Thyroid gland (tissue), 4 donors: ENCODE measurements at places on chromosomes 1 and 21. TPM values are rescaled to one million over a fixed set of nuclear protein-coding genes. Genes with fewer than 3 reads are reported as not detected.

DNA sequence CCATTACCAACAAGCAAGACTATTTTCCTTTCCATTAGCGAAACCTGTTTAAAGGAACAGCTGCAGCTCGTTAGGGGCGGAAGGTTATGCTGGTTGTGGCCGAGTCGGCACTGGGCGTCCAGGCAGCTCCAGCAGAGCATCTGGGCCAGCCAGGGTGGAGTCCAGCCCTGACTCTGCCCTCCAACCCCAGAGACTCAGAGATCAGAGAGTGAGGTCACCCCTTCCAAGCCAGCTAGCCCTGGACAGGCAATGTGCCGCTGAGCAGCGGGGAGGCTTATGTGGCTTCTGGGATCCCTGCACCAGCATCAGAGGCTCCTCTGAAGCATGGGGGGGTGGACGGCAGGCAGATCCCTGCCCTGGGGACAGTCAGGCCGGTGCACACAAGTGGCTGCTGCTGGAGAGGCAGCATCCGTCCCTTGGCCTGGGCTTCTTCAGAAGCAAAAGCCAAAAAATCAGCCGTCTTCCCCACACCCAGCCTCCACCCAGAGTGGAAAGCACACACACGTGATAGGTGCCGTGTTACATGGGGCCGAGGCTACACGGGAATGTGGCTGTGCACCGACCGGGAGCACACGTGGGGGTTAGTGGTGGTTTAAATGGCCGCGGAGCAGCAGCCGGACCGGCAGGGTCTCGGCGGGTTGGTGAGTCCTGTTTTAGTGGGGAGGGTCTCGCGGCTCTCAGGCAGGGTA lies 30.1 kb downstream of the SLC66A1 start:
- DNase-seq: no peak

DNA sequence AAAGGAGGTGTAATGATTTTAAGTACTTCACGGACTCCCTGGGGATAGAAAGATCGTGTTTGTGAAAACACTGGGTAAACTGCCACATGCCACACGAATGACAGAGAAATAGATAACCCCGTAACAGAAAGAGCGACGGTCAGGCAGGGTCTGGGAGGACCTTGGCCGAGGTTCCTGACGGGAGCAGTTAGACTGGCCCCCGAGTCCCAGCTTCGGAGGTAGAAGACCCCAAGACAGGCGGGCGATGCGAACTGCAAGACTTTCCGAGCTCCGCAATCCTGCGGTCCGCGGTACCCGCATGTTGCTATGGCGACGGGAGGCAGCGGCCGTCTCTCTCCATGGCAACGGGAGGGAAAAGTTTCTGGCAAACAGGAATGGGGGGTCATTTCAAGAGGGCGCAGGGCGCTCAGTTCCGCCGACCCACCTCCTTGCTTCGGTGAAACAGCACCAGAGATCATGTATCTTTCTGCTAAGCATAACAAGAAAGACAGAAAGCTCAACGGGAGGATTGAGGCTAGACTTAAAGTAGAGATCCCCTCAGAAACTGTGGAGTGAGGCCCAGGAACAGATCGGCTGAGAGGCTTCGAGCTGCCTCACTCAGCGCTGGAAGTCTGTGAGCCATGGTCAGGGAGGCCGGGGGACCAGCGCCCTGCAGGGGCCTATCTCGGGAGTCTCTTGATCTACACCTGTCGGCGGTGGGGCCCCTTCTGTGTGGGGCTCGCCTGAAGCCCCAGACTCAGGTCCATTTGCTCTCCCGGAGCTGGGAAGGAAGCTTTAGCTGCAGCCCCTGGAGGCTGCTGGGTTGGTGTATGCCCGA lies 685 bp upstream of the SYT6 start:
- no peak for DNase-seq

- no peak for DNase-seq
Measured at GRCh38 chr1:185073725-185074124, 28.4 kb downstream of the RNF2 start.

GRCh38 chr21:43634618-43635017 lies 24.7 kb downstream of the HSF2BP start:
- no peak for DNase-seq

DNA sequence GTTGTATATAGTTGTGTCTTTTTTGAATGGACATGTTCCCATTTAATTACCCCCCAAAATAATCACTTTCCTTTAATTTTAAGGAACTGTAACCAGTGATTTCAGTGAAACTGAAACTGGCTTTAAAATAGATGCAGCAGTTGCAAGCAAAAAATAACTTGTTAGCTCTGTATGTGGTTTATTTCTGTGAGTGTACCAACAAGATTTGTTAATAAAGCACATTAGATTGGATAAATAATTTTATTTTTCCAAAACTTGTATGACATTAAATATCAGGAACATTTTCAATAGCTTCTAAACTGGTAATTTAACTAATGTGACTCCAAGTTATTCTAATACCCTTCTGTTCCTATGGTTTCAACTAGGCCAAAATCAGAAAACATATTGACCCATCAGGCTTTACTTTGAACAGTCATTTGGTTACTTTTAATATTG lies 184.3 kb upstream of the CACYBP start:
- DNase-seq: no peak

DNA sequence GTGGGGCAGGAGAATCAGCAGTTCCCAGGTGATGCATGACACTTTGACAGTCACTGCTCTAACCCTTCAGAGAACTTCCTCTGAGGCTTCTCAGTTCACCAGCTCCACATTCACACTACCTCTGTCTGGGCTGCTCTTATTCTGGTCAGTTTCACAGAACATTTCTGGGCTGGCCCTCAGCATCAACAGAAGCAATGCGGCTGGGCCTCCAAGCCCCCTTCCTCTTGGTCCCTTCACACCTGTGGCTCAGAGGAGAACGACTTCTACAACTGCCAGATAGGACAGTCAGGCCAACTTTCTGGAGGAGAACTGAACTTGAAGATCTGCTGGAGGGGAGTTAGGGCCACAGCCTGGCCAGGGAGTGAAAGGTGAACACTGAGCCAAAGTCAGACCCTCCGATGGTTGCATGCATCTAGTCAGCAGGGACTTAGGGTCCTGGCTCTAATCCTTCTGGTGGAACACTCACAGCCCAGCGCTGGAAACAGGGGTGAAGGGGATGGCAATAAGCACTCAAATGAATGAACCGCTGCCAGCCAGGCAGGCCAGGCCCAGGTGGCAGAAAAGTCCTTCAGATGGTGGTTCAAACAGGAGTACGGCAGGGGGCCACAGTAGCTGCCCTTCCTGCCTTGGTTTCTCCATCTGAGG lies 274.1 kb downstream of the FOXD2 start:
- DNase-seq: no peak

GRCh38 chr1:16374266-16374665 lies 7.2 kb downstream of the SZRD1 start:
- DNase-seq: no peak

DNA sequence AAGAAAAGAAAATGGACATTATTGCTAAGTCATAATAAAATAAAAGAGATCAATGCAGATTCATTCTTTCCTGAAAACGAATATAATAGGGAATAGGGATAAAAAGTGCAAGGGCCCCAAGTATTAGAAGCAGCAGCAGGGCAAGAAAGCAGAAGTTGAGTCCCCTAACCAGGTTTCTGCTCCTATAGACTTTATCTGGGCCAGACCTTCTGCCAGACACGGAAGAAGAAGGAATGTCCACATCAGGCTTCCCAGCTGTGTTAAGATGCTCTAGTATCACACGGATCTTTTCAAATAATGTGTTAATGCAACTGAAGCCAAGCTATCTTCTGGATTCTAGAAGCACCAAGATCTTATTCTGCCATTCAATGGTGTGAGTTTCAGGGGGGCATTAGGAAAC lies 26.9 kb downstream of the CD244 start:
- DNase-seq: no peak

DNA sequence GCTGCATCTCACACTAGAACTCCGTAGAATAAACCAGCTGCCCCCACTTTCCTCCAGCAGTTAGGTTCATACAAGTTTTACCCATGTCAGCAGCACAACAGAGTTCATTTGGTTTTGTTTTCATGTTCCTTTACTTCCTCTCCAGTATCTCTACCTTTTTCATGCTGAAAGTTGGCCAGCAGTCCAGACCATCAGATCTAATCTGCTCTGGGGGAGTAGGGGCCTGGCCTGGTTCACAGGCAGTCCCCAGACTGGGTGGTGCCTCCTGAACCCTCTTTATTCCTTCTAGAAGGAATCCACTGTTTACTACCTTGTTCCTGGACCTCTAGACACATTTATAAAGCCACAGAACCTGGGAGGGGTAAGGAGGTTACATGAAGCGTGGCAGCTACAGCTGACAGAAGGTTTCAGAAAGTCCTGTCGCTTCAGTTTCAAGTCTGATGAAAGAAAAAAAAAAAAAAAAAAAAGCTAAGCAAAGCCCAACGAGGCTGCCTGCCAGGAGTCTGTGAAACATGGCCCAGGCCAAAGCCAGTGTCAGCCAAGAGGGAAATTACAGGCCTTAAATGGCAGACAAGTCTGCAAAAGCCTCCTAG lies 184.6 kb upstream of the JUN start:
- peak; percentile 91 for DNase-seq

- DNase-seq: no peak
Measured at GRCh38 chr1:178266619-178267066, 172.7 kb downstream of the RASAL2 start.

DNA sequence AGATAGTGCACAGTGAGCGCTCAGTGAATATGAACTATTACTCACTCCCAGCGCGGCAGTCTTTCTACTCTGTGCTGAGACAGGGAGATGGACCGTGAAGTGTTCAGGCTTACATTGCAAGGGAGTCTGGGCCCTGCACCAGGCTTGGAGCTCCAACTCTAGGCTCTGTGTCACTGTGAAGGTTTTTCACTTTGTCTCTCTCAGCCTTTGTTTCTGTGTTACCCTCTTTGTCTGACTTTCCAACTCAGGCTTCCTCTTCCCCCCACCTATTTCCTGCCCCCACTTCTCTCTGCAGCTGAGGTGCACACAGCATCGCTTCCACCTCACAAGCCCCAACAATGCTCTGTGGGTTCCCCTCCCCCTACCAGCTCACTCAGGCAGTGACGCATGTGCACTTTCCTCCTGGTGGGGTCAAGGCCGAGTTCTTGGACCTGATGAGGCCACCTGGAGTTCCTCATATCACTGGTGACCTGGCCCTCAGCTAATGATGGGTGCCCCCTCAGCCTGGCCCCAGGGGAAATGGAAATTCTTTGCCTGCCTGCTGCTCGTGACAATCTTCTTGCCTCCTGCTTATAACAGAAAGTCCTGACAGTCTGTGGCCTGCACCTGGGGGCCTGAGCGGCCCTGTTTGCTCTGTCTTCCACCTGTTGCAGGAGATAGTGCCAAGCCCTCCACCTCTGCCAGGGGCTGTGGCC lies 1.1 kb upstream of the LCK start:
- peak; percentile 41 for DNase-seq

DNA sequence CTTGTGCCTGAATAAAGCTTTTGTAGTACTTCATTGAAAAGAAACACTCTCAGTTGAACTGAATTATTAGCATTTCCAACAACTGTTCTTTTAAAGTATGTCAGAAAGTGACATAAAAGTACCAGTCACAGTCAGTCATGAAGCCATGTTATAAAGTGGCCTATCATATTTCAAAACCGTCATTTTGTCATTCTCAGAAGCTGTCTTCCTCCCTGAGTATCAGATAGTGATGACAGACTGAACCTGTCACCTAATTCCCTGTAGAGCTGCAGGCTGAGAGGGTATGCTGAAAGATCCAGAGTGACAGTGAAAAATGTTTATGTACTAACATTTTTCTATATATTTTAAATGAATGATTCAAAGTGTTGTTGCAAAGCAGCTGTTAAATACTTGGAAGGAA lies 1121.7 kb upstream of the PRMT6 start:
- no peak for DNase-seq

GRCh38 chr21:28235169-28235895 lies 757.3 kb downstream of the LTN1 start:
- DNase-seq: no peak

- DNase-seq: no peak
Measured at GRCh38 chr21:36347962-36348328, 27.9 kb downstream of the MORC3 start.

DNA sequence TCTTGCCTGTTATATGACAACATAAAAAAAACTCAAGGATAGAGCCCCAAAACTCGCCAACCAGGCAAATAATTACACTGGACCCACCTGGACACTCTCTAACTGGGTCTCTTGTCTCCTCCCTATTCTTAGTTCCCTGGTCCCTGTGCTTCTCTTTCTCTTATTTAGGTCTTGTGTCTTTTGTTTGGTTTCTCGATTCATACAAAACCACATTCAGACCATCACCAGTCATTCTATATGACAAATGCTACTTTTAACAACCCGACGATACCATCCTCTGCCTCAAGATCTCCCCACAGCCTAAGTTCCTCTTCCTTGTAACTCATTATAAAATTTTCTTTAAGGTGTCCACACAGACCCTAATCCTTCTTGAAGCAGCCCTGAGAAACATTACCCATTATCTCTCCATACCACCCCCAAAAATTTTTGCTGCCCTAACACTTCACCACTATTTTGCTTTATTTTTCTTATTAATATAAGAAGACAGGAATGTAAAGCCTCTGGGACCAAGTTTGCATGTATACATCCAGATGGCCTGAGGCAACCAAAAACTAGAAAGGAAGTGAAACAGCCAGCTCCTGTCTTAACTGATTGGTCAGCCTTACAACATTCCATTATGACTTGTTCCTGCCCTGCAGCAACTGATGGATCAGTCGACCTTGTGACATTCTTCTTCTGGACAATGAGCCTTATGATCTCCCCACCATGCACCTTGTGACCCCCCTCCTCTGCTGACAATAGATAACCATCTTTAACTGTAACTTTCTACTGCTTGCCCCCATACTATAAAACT lies 638.2 kb downstream of the AMY1C start:
- DNase-seq: no peak

- DNase-seq: no peak
Measured at GRCh38 chr21:14480411-14481031, 65.6 kb downstream of the SAMSN1 start.

DNA sequence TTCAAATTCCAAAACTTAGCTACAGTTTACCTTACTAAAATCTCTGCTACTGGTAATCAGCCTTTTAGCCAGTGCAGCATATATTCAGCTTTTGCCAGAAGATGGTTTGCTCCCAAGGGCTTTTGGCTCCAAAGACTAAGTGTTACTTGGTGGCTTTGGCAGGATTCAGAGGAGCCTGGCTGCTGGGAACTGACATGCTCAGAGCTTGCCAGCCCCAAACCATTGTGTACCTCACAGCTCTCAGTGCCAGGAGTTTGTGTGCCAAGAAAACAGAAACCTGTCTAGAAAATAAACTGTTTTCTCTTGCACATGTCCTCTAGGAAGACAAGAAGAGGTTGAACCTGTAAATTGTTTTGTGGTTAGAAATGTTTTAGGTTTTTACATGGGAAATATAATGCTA lies 315.9 kb downstream of the ST6GALNAC3 start:
- peak; percentile 66 for DNase-seq

- peak; percentile 87 for DNase-seq
Measured at GRCh38 chr1:21368515-21369289, 71.2 kb upstream of the NBPF3 start.

CYP4B1 gene
- 58.3 TPM for total RNA-seq

FBXO28 gene
- total RNA-seq: 37.4 TPM

PTGER3 gene
- total RNA-seq: 1.9 TPM

TSSK3 gene
- 3.4 TPM for total RNA-seq

PRKCZ gene
- total RNA-seq: 33.6 TPM

FAM163A gene
- 1.3 TPM for total RNA-seq

OVAAL gene
- not detected for total RNA-seq

B4GALT3 gene
- 34.0 TPM for total RNA-seq

AADACL4 gene
- not detected for total RNA-seq

AMY2A gene
- not detected for total RNA-seq
